ENCODE measurements at places on chromosomes 13 and 19.

GRCh38 chr13:109869312-109870237, 83.2 kb upstream of the IRS2 start:
- peak; percentile 13 for DNase-seq

DNA sequence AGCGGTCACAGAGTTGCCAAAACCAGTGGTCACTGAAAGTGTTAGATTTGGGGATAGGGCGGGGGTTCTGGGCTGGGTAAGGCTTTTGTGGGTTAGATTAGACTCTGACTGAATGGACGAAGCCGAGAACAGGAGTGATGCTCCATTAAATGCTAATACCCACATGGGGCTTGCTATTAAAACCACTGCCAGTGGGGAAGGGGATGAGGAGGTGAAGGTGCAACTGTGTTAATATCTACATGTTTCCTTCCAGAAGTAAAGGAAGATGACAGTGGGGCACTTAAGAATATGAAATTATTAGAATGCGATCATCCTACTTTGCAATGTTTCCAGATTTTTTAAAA, 573 bp upstream of the ZNF614 start:
- DNase-seq, result no peak

DNA sequence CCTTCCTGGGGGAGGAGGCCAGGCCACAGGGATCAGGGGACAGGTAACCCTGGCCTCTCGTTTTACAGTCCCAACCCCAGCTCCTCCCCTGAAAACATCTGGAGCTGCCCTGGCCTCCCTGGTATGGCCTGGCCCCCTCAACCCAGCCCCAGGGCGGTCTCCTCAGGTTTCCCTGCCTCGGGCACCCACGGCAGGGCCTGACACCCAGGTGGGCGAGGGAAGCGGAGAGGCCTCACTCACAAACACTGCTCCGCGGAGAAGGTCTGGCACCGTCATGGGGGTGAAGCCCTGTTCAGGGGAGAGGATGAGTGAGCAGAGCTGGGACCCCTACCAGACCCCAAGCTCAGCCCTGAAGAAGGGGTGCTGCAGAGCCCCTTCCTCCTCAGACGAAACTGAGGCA, 6.5 kb upstream of the CCER2 start:
- no peak for DNase-seq

DNA sequence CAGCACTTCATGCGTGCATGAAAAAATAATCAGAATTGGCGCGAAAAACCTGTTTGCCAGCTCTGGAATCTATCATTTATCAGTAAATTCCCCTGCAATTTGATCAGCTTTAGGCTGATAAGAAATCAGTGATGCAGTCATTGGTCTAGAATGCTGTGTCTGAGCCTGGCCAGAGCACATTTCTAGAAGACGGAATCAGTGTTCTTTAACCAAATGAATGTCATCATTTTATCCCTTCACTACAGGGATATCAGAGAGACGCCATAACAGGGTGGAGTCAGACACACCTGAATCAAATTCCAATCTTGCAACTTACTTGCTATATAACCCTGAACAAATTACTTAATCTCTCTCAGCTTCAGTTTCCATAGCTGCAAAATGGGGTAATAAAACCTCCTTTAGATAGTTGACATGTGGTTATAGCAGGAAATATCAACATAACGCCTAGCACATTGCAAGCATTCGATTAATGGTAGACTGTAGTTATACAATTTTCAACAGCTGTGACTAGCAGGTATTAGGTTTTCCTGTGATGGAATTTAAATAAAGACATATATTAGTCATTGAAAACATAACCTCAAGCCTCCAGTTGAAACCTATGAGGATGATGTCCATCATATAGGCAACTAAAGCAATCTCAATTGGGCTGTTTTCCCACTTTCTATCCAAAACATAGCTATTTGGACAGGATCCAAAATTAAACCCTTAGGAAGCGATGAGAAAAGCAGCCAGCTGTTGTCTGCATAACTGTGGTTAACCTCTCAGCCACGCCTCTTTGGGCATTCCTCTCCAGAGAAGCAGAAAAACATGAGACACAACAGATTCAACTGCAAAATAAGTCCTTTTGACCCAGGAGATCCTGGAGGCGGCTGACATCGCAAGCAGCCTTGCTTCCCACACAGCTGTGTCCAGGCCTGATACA, 51.6 kb upstream of the UBL3 start:
- no peak for DNase-seq

DNA sequence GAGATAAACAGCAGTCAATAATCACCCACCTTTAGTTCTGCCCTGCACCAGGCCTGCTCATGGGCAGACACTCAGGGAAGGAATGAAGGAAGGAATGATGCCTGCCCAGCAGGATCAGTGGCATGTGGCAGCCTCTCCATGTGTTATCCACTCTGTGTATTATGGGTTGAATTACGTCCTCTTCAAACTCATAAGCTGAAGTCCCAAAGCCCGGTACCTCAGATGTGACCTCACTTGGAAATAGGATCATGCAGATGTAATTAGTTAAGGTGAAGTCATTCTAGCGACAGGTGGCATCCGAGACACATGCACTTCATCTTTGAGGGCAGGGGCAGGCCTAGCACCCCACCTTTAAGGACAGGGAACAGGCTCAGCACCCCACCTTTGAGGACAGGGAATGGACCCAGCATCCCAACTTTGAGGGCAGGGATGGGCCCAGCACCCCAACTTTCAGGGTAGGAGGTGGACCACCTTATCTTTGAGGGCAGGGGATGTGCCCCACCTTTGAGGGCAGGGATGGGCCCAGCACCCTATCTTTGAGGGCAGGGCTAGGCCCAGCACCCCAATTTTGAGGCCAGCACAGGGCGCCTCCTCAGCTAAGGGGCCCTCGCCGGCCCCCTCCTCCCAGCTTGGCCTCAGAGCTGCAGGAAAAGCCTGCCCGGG, 127.6 kb downstream of the URI1 start:
- no peak for DNase-seq

DNA sequence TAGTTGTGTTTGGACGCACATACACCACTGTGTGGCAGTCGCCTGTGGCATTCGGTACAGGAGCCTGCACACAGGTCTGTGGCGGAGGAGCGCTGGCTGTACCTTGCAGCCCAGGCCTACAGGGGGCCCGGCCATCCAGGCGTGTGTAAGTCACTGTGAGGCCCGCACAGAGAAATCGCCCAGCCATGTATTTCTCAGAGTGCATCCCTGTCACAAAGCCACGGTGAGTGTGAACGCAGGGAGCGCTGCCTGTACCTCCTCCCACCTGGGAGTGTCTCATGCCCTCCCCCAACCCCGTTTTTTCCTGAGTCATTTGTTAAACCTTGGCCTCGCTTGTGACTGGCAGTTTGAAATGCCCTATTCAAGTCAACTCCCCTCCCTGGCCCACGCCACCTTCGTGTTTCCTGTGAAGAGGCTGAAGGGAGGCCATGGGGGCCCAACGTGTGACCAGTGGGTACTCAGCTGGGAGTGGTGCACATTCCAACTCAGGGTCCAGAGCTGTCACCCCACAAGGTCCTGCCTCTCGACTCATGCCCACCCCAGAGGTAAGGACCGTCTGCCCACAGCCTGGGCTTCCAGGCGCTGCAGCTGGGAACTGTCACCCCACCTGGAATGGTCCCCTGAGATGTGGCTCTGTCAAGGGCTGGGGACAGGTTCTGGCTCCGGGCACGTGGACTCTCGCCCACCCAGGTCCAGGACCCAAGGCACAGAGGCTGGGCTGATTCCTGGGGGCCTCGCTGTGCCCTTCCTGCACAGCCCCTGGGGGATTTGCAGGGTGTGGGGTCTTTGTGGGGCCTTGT, 11.6 kb upstream of the RASA3 start:
- DNase-seq, result peak; percentile 44

DNA sequence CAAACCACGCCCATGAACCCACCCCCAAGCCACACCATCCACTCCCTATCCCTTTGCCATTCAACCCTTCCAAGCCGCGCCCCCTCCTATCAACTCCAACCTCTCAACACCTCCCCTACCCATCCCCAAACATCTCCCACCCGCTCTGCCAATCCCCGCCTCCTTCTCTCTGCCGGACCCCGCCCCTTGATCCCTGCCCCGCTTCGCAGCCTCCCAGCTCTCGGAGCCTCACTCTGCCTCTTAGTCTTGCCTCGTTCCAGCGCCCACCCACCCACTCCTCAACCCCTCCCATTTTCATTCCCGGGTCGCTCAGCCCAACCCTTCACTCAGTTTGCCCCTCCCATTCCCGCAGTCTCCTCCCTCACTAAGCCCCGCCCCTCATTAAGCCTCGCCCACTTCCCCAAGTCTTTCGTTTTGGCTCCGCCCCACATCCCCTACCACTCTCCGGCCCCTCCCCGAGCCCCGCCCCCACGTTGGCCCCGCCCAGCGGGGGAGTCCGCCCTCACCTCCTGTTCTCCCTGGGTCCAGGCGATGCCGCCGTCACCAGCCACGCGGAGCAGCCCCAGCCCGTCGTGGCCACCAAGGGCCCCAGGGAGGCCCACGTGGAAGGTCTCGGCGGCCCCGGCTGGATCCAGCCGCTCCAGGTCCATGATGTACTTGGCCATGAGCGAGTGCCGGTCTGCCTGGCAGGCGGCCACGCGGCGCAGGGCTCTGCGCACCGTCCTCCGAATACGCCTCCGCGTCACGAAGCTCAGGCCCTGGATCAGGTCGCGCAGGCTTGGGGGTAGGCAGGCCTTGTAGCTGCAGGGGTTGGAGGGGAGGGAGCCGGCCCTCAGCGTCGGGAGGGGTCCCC, 5.7 kb downstream of the JAK3 start:
- DNase-seq, result peak; percentile 80

DNA sequence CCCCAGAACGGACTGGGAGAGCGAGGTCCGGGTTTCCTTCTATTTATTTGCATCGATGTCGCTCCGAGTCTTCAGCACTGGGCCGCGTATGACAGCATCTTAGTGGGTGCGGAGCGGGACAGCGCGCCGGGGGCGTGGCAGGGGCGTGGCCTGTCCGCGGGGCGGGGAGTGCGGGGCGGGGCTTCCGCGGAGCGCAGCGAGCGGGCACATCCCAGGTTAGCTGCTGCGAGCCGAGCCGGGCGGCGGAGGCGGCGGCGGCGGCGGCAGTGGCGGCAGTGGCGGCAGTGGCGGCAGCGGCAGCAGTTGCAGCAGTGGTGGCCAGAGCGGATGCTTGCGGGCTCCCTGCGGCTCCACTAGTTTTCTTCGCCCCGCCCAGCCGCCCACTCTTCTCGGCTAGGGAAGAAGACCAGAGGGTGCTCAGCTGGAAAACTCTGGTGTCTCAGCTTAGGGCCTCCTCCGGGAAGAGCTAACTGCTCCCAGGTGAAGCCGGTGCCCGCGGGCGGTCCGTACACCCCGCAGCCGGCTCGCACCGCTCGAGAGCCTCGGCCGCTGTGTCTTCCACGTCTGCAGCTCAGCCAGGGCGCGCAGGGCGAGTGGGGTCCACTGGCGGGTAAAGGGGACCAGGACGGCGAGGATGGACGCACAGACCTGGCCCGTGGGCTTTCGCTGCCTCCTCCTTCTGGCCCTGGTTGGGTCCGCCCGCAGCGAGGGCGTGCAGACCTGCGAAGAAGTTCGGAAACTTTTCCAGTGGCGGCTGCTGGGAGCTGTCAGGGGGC, at the start of gene GPC5:
Gene GPC5 (plus strand): TSS at position 209 of the 776 bp plus-strand sequence.
- DNase-seq, result peak; percentile 69

- no peak for DNase-seq
Observed at GRCh38 chr19:16012552-16012951, 63.7 kb upstream of the TPM4 start.

GRCh38 chr19:19426799-19427198, 21.3 kb downstream of the GATAD2A start:
- DNase-seq, result no peak

- DNase-seq, result no peak
Observed at GRCh38 chr13:73177916-73178565, 119.2 kb downstream of the KLF5 start.

GRCh38 chr13:74090397-74090796, 43.8 kb downstream of the KLF12 start:
- no peak for DNase-seq

- no peak for DNase-seq
Observed at GRCh38 chr19:48290401-48290770, 20.5 kb downstream of the ZNF114 start.

DNA sequence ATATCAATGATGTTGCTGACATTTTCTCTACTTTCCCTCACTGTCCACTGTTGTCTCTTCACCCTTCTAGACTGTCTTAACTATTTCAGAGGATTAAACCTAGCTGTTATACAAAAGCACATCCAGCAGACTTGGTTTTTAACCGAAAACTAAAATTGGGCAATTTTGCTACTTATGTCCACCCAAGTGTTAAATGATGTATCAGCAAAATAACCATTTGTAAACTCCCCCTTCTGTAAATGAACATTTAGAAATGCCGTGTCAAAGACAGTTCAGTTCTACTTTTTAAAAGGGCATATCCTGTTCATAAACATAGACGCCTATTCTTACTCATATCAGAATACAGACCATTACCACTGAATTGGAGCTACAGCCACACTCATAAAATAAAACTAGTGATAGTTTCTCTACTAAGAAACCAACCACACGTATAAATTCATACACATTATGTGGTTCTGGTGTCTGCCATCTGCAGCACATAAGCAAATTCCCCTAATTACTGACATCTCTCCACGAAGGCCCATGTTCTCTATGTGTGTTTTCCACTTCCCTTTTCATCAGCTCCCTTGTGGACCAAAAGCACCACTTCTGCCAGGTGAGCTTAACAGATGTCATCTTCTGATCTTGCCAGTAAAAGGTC, 1091.8 kb downstream of the PCDH9 start:
- DNase-seq, result no peak

DNA sequence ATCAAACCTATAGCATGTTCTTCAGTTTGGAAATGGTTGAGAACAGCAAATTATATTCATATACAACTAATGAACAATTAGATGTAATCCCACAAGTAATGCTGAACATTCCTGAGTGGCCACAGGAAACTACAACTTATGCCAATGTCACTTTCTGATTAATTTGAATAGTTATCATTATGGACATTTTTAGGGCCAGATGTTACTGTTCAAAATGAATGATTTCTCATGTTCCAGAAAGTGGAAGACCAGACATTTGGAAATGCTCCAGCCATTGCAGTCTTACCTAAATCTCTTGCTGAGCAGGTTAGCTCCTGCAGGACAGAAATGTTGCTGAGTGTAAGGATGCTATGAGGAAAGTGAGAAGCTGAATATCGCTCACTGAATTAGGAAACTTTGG, 819.8 kb downstream of the PCDH9 start:
- no peak for DNase-seq

DNA sequence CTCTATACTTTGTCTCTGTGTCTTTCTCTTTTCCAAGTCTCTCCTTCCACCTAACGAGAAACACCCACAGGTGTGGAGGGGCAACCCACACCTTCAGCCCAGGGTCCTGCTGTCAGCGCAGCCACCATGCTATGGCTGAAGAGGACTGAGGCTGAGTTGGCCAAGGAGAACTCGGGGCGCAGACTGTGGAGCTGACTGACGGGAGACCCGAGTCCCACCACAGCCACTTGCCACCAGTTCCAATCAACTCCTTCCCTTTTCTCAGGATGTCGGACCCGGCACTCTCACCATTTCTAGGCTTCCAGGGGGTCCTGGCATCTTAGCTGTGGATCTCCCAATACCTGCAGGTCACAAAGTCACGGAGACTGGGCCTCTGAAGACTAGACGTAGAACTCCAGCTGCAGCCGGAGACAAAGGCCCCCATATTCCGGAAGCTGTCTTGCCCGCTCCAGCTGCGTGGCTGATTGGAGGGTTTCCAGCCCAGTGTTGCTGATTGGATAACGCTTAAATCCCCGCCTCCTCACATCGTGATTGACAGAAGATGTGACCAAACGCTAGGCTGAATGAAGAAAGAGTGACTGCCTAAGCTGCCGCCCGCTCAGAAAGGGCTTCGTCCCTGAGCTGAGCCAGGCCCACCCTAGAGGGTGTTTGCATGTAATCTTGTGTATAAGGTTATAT, 63.6 kb downstream of the ZNF429 start:
- DNase-seq, result peak; percentile 70

- no peak for DNase-seq
Observed at GRCh38 chr13:23510544-23510916, 59.7 kb upstream of the TNFRSF19 start.

Data from stimulated activated CD4-positive, alpha-beta T cell treated with anti-CD3 and anti-CD28 coated beads, Interleukin-4, amount 100 ng/mL, for 48 hours (primary cell).